ENCODE measurements at places on chromosomes 3 and 15.

GRCh38 chr15:57655809-57656208 is 50.7 kb upstream of the POLR2M start:
- DNase-seq, result no peak

DNA sequence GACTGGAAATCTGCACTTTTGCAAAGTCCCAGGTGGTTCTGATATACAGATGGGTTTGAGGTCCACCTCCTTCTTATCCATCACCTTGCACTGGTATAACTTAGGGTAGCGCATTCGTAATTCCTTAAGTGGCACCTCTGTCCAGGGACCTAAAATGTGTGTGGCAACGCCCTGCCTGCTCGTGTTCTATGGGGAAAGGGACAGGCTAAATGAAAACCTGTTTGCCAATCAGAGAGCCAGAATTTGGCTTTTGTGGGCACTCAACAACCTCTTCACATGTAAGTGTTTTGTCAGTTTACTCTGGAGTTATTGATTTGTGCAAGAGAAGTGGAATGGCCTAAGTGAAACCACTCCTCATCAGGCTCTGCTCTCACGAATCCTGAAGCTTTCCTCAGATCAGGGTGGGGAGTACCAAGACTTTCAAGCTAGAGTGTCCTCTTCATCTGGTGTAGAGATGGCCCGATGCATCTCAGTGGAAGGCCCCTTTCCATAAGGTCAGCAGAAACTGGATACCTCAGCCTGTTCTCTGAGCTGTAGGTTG is 138.3 kb downstream of the ALDH1A2 start:
- DNase-seq, result no peak

- DNase-seq, result no peak
These were observed 160.3 kb downstream of the ANXA2 start for GRCh38 chr15:60237446-60237845.

- no peak for DNase-seq
These were observed 3.6 kb downstream of the TAGLN3 start for GRCh38 chr3:112002096-112002971.

GRCh38 chr15:90401495-90401894 is 13.5 kb downstream of the IQGAP1 start:
- DNase-seq, result no peak

DNA sequence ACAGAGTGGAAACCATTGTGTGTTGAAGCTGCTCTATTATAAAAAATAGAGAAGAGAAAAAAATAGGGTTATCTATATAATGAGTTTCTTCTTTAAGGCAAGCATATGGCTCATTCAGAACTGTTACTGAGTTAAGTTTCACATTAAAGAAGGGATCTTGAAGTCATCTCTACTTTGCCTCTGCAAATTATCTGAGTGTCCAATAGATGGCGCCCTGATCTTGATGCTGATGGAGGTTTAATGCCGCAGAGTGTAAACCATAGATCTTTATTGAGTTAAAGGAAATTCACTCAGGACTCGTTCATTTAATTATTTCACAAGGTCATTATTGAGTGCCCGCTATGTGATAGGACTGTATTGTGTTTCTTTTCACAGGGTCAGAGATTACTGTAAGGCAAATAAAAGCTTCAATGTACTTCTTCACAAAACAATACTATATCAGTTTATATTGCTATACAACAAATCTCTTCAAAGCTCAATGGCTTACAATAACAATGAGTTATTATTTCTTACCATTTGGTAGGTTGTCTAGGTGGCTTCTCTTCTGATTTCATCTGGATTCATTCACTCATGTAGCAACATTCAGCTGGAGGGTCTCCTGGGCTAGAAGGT is 171.4 kb downstream of the NSUN3 start:
- DNase-seq, result no peak

- no peak for DNase-seq
These were observed 16.4 kb upstream of the ANXA2 start for GRCh38 chr15:60414016-60414682.

DNA sequence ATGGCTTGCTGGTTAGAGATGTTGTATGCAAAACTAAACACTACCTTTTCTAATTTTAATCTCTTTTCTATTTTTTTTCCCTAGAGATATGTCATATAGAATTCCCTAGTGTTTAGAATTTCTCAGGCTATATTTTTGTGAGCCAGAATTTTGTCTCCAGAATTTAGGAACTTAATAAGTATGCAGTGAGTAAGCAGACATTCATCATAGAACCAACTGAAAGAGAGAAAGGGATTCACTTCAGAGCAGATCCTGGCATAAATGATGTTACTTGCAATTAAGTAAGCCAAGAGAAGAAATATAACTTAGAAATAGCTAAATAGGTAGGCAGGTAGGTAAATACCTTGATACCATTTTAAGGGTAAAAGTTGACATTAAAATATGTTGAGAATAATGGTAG is 288.9 kb downstream of the ZNF385D start:
- no peak for DNase-seq

DNA sequence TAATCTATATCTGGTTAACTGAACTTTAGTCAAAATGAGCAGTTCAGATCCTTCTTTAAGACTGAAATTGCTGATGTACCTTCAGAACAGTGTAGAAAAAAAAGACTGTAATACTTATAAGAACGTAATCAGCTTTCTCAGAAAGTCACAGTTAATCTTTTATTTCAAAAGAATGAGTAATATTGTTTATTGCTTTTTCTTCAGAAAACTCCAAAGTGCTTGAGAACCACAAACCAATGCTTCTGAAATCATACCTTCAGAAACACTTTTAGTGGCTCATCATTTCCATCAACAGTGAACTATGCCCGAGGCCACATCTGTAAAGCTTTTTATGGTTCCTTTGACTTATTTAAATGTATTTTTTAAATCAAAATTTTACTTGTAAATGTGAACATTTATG is 33.3 kb upstream of the CLASP2 start:
- no peak for DNase-seq

- DNase-seq, result peak; percentile 10
These were observed 755 bp upstream of the TMEM108 start for GRCh38 chr3:133037436-133037835.

DNA sequence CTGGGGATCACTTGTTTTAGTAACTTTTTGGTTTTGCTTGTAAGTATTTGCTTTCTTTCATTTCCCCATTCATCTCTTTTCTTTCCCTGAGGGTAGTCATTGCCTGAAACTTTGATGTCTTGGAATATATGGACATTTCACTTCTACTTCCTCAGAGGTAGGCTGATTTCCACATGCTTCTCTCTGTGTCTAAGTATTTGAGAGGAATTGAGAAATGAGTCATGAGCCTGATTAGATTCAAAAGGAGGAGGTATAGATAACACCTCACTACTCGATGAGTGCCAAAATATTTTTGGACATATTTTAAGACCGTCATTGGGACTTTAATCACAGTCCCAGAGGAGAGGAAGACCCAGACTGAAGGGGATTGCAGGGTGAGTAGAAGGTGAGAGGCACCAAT is 480.1 kb upstream of the SGO1 start:
- no peak for DNase-seq

- no peak for DNase-seq
These were observed 102.8 kb downstream of the SOX14 start for GRCh38 chr3:137866933-137867332.

DNA sequence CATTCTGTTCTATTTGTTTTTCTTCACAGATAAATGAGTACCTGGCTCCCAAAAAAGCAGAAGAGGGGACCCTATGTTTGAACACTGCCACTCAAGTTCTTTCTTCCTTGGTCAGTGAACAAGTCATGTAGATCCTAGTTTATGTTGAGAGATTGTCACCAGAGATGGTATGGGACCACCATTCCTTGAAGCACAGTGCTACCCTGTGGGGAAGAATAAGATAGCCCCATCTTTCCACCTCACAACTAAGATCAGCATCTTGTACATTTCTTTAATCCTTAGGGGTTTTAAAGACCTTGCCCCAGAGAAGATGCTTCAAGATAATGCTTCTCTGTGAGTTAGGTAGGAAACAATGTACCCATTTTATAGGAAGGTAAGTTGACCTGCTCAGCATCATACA is 233.5 kb upstream of the WNT5A start:
- DNase-seq, result no peak

GRCh38 chr3:37745076-37745475 is 116.6 kb upstream of the CTDSPL start:
- no peak for DNase-seq

- DNase-seq, result no peak
These were observed 63.5 kb upstream of the PRR20G start for GRCh38 chr3:127351321-127351720.

DNA sequence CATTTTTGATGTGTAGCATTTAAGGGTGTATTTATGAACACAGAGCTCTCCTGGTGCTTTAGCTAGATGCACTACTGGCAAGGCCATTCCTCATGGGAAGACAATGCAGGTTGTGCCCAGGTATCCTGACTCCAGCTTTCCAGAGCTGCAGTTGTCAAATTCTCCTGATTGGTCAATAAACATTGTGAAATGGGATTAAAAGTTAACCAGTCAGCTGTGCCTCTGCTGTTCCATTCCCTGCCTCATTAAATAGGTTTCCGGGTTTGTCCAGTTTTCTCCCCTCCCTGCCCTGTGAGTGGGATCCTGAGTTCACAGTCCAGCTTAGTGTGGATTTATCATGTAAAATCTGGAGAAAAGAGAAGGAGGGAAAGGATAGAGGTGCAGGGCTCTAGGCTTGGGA is 207.3 kb downstream of the SQOR start:
- no peak for DNase-seq

DNA sequence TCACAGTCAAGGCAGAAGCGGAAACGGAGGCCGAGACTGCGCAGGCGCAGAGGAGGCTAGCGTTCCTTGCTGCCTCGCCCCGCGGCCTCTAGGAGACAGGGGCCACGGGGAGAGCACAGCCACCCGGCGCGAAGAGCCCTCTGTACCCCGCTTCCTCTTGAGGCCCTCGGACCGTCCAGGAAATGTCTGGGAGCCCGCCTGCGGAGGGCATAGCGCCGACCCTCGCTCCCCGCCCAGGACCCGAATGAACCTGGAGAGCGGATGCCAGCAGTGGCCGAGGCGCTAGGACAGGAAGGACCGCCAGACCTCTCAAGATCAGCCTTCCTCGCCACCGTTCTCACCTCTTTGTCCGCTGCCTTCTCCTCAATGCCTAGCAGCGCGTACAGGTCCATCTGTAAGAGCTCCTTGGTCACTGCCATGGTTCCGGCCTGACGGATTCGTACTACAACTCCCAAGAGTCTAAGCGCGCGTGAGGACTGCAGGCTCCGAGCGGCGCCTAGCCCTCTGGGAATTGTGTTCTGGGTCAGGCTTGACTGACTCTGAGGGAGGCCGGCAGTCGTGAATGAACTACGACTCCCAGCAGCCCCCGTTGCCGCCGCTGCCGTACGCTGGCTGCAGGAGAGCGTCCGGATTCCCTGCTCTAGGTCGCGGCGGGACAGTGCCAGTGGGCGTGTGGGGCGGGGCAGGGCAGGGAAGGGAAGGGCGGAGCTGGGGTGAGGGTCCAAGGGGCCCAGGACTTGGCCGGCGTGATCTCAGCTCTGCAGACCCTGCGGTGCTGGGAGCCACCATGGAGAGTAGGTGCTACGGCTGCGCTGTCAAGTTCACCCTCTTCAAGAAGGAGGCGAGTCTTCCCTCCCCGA is at the start of the genes DNAJC17 and ZFYVE19:
TSS of gene DNAJC17 (minus strand) at position 446 of the 860 bp plus-strand sequence. CDS start at position 419, 27 bp downstream.
TSS of gene ZFYVE19 (plus strand) at position 62 of the 860 bp plus-strand sequence. CDS start at position 563, 501 bp downstream.
- peak; percentile 100 for DNase-seq

DNA sequence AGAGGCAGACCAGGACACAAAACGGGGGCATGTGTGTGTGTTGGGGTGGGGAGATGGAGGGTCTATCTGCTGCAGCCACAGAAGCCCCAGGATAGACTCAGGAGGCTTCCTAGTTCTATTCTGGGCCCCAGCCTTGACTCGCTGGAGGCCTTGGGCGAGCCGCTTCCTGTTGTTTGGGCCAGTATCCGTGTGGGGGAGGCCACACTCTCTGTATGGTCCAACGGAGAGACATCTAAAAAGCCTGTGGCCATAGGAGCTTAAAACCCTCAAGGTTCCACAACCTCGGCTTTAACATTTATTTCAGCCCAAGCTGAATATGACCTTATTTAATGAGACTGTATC is 32.8 kb downstream of the POC1A start:
- no peak for DNase-seq

DNA sequence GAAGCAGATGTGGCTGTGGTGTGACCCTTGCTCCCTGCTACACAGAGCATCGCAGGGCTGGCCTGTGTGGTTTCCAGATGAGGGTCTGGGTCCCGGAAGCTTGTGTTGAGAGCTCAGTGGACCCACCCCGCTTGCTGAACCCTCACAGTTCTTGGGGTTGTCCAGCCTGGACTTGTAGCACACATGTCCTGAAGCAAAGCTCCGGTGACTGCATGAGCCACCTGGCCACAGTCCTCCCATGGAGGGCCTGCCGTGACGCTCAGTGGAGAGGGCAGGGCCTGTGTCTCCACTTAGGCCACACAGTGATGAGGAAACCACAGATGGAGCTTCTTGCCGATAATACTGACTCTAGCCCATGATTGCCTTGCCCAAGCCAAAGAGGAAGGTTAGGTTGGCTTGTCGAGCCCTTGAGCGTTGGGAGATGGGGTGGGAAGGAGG is 62.6 kb downstream of the RGMA start:
- DNase-seq, result no peak

DNA sequence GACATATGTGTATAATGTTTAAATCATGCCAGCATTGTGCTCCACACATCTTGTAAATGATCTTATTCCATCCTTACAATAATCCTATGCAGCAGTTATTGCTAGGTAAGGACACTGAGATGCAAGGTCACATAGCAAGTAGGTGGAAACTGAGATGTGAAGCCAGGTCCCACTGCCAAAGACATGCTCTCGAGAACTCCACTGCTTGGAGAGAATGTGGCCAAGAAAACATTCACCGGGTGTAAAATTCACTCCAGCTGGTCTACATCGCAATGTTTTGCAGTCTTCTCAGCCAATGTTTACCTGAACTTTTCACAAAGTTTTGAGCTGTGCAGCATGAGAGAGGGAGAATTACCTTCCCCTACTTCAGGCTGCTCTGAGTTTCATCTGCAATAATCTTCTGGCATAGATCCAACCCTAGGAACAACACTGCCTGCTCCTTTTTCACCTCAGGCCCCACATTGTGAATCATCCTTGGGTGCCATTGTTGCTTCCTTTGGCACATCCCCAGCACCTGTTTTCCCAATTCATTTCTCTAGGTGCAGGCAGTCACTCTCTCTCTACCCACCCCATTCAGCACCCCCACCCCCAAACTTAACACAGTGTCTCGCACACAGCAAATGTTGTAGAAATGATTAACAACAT is 53.5 kb upstream of the PRTG start:
- DNase-seq, result no peak

GRCh38 chr3:74832925-74833324 is 218.5 kb upstream of the CNTN3 start:
- no peak for DNase-seq

Data from posterior cingulate gyrus (tissue), 11 donors.